ENCODE measurements at places on chromosomes 12 and 14.

DNA sequence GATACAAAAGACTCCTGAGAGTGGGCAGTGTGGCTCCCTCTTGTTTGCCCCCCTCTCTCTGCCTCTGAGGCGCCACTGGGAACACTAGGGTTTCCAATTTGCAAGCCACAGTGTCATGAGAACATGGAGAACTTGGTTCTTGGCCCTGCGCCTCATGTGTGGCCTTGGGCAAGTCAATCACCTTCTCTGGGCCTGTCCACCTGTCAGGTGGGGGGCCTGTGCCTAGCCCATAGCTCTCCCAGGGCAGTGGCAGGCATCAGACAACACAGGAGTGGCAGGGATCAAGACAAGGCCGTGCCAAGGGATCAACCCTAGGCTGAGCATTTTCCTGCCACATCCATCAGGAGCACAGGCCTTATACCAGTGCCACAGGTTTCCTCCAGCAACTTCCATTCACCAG is 185.3 kb downstream of the CALM1 start:
- no peak for DNase-seq

DNA sequence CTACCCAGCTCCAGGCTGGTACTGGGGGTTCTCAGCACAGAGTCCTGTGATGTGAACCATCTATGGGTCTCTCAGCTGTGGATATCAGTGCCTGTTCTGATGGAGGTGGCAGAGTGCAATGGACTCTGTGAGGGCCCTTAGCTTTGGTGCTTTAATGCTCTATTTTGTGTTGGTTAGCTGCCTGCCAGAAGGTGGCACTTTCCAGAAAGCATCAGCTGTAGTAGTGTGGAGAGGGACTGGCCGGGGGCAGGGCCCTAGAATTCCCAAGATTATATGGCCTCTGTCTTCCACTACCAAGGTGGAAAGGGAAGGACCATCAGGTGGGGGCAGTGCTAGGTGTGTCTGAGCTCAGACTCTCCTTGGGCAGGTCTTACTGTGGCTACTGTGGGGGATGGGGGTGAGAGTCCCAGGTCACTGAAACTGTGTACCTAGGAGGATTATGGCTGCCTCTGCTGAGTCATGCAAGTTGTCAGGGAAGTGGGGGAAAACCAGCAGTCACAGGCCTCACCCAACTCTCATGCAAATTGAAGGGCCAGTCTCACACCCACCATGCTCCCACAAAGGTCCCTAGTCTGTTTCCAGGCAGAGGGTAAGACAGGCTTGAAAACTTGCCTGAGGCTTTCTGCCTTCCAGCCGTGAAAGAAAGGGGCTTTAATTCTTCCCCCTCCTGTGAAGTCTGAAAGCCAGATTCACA is 878.1 kb downstream of the C12orf50 start:
- DNase-seq: no peak

DNA sequence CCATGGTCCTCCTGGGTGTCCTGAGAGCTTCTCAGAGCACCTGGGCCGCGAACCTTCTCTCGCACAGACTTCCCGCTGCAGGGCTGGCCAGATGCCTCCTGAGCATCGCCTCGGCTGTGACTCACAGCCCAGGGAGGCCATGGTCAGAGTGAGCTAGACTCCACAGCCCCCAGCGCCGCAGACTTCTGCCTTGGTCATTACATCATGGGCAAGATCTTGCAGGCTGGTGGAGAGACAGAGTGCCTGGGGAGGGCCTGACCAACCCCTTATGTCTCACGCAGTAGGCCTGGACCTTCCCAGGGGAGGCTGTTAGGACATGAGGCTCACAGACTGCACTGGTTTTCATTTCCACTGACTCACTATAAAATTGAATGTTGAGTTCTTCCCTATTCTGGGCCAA is 41.8 kb downstream of the SMOC1 start:
- no peak for DNase-seq

DNA sequence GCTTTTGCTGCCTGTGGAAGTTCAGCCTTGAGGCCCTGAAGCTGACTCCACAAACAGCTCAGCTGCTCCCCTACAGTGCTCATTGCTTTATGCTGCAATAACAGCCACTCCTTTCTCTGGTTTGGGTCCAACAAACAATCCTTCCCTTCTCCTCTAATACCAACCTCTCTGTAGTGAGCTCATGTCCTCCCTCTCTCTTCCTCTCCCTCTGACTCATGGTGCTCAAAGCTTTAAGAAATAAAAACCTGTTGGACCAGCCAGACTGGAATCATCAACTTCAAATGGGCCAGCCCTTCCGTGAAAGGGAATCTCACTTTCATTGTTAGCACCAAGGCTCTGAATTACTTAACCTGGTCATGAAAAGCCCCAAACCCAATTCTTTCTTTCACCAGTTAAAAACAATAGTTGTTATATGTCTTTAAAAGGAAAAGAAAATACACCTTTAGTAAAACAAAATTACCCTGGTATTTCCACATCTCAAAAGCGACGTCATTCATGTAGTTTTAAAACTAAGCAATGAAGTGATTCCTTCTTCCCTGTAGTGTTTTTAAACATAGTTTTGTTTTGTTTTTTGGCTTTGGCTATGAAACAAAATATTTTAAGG is 126.4 kb downstream of the DUSP6 start:
- no peak for DNase-seq

GRCh38 chr14:60805841-60806430 is 71.4 kb downstream of the MNAT1 start:
- DNase-seq: no peak

GRCh38 chr12:11755302-11755930 is 105.9 kb downstream of the ETV6 start:
- DNase-seq: no peak

DNA sequence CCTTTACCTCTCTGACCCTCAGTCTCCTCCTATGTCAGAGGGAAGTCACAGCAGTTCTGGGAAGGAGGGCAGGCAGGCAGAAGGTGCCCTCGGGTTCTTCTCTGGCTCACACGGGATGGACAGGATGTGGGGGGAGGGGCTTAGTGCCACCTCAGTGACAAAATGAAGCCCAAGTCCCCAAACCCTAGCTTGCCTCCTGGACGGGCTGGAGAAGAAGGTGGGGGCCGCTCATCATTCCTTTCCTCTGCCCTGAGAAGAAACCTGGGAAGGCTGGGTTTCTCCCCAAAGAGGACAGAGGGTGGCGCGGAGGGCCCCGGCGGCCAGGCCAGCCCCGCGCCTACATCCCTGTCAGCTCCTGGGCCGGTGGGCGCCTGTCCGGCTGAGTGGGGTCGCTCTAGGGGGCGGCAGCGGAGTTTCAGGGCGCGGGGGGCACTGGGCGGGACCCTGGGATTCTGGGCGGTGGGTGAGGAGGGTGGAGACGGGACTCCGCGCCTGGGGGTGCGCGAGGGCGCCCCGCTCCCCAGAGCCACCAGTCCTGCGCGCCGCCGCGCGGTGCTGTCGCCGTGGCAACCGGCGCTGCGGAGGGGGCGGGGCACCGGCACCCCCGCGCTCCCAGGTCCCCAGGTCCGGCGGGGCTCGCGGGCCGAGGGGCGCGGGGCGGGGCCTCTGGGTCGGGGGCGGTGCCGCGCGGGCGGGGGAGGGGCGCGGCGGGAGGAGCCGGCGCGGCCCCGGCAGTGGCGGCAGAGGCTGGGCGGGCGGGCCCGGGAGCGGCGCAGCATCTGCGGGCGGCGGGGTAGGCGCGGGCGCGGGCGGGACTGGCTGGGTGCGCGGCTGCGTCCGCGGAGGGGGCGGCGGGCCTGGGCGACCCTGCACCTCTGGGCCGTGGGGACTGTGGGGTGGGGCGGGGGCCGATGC is at the start of gene TMEM121:
TMEM121 (plus strand) TSS at position 723 of the 915 bp plus-strand sequence. CDS start 2,252 bp downstream, outside the sequence.
- no peak for DNase-seq

DNA sequence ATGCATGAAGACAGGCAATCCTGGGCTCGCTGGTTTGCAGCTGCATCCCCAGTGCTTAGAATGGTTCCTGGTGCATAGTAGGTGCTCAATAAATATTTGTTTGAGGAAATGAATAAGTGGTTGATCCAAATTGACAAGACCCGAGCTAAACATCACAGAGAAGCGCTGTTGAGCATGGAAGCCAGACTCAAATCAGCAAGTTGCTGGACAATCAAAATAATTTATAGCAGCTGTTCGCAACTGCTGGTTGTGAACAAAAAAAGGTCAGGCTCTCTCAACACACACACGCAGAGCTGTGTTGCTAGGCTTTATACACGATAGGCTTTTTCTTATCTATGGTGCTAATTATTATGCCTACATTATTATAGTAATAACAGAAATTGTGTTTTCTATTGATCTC is 190.2 kb downstream of the TBX5 start:
- DNase-seq: no peak

GRCh38 chr12:88468581-88468980 is 111.7 kb downstream of the KITLG start:
- no peak for DNase-seq

DNA sequence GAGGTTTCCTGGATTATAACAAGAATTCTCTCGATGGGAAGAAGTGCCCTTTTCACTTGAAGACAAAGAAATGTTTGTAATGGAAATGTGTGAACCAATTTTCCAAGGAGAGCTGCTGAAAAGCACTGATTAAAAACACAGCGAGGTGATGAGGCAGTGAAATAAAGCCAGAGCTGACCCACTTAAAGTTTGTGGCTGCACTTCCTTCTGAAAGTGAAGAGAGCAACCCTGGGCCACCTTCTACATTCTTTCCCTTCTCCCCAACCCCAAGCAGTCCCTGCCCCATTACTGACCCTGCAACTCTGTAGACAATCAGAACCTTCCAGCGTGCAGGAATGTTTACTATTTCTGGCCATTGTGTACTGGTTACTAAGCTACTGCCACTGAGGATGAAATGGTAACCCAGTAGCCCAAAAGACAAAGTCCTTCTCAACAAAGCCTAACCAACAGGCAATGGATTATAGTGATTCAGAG is 173.9 kb downstream of the TTC7B start:
- DNase-seq: no peak

GRCh38 chr12:93982771-93983315 is 165.5 kb upstream of the PLXNC1 start:
- DNase-seq: no peak

- DNase-seq: no peak
Observed at GRCh38 chr14:75392686-75393641, 34.9 kb upstream of the JDP2 start.

DNA sequence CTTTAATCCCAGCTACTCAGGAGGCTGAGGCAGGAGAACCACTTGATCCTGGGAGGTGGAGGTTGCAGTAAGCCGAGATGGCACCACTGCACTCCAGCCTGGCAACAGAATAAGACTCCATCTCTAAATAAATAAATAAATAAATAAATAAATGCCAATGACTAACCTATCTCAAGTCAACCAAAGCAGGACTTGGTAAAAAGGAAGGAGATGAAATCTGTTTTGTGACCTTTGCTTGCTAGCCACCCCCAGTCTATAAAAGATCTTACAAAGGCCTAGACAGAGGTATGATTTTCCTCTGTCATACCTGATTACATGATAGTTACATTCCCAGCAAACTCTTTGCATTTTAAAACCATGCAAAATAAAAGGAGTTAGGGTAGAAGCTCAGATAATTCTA is 13.5 kb upstream of the METTL17 start:
- DNase-seq: no peak

- DNase-seq: no peak
Observed at GRCh38 chr12:107560165-107560898, 125.3 kb upstream of the PWP1 start.

- DNase-seq: no peak
Observed at GRCh38 chr12:77734214-77734883, 96.3 kb upstream of the NAV3 start.

DNA sequence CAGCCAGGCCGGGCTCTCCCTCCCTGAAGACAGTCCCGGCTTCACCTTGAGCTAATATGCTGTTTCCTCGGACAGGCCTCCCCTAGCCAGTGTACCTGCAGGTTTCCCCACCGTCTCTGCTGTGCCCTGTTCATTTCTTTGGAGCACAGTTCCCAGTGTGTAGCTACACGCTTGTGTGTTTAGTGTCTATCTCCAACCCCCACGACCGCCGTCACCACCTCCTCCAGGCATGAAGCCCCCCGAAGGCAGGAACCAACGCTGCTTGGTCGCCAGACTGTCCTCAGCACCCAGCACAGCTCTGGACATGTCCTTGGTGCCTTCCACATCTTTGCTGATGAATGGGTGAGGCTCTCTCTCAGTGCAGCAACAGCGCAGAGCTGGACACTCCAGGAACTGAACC is 26.2 kb upstream of the PLEKHG6 start:
- no peak for DNase-seq

DNA sequence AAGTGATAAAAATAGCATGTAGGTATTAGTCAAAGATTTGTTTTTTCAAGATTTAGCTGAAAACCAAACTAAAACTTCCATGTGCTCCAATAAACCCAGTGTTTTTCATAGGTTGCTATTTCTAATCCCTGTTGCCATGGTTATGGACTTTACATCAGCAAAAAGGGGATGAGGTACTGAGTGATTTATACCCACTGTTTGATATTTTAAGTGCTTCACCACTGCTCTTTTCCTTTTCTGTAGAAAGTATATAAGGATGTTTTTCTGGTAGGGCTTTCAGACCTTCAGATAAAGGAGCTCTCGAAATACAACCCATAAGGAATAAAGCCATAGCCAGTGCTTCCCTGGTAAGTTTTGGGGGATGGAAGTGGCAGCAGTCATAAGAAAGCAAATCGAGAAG is at the start of gene OTOGL:
OTOGL (plus strand) TSS at position 279 of the 400 bp plus-strand sequence. CDS start 109,895 bp downstream, outside the sequence.
- DNase-seq: no peak

DNA sequence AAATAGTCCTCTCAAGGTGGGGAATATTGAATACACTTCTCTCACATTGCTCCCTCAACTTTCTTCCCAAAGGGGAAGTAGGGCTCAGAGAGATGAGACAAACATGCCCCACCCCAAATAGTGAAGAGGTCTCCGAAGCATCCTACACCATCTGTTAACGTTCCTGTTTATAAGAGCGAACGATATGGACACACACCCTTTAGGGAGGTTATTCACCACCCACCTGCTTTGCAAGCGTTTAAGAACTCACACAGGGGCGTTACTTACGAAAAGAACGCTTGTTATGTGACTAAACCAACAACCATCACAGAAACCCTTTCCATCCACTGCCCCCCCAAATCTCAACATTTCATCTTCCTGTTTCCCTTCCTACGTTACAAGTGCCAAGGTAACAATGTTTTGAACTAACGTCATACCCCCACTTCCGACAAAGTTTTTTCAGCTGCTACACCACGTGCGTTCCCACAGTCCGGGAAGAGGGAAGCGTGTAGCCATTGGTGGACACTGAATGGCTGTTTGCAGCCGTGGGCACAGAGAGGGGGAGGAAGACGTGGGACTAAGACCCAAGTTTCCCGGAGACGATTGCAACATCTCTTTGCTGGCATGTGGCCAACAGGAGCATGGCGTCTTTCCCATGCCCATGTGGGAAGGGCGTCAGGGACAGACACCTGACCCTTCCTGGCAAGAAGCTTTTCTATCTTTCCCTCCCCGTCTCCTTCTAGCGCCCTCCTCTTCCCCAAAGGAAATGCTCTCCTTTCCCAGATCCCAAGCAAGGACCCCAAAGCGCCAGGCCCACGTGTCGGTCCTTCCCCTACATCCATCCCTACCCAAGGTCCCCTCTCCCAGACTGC is 1.2 kb downstream of the YBX3 start:
- no peak for DNase-seq

- no peak for DNase-seq
Observed at GRCh38 chr14:99253890-99254289, 18.1 kb downstream of the BCL11B start.

DNA sequence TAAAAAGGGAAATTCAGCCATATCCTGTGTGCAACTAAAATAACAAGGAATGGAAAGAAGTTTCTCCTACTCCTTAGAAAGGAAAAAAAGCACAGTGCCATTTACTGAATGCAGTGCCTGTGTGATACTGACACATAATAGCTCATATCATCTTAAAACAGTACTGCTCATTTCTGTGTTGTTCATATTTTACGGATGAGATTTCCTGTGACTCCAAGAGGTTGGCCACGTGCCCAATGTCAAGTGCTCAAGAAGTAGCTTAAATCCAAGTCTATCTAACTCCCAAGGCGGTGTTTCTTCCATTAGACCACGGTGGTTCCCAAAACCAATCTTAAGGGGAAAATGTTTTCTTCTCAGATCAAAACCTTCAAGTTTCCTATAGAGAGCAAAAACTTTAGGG is 20.0 kb downstream of the MAP3K9 start:
- DNase-seq: no peak
